ENCODE measurements at places on chromosomes 3 and 15.

- DNase-seq = no peak
Observed at GRCh38 chr3:38366082-38366481, 19.5 kb downstream of the XYLB start.

GRCh38 chr15:70512772-70513362 is 250.5 kb downstream of the UACA start:
- no peak for DNase-seq

GRCh38 chr3:100455841-100456550 is 36.4 kb upstream of the TMEM45A start:
- no peak for DNase-seq

DNA sequence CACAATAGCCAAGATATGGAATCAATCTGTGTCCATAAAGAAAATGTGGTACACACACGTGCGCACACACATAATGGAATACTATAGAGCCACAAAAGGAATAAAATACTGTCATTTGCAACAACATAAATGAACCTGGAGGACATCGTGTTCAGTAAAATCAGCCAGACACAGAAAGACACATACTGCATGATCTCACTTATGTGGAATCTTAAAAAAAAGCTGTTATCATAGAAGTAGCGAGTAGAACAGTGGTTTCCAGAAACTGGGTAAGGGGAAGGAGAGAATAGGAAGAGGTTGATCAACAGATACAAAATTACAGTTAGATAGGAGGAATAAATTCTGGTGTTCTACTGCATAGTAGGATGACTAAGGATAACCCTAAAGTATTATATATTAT is 11.1 kb downstream of the ATOSA start:
- DNase-seq = no peak

GRCh38 chr15:100166313-100166712 is 175.5 kb downstream of the ADAMTS17 start:
- DNase-seq = no peak

DNA sequence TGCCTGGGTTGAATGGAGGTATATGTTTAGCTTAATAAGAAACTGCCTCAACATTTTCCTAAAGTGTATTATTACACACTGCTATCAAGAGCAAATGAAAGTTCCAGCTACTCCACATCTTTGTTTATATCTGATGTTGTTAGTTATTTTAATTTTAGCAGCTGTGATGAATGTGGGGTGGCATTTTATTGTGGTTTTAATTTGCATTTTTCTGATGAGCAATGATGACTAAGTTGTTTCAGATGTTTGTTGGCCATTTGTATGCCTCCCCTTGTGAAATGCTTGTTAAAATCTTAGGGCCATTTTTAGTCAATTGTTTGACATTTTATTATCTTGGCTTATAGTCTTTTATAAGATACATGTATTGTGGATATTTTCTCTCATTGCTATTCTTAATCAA is 260.4 kb upstream of the SLCO3A1 start:
- DNase-seq = no peak

- DNase-seq = no peak
Observed at GRCh38 chr3:192422997-192423342, 304.4 kb downstream of the FGF12 start.

- no peak for DNase-seq
Observed at GRCh38 chr3:52204337-52205073, 6.5 kb downstream of the ALAS1 start.

DNA sequence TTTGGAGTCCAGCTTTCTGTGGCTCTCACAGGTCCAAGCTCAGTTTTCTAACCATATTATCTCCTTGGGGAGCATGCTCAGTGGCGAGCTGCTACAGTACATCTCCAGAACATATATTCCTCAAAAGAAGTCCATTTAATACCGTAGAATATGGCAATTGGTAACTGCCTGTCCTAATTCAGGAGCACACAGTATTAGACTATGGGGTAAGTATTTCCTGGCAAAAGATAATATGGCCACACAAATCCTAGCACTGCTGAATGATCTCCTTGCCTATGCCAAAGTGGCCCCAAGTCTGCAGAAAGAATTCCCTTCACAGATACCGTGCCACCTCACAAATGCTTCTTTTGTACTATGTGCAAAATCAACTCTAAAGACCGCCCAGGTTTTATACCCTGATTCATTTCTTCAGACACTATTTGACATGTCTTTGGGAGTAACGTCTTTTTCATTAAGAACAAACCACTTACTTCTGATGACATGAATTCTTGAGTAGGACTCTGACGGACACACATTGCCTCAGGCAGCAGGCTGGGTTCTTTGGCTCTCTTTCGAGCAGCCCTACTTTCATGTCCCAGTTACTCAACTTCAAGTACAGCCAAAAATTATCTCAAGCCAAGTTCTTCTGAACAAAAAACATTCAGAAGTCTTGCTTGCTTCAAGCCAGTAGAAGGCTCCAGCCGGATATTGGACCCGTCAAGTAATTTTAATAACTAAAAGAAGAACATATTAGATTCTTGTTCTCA is 368.3 kb upstream of the DCBLD2 start:
- peak; percentile 3 for DNase-seq

DNA sequence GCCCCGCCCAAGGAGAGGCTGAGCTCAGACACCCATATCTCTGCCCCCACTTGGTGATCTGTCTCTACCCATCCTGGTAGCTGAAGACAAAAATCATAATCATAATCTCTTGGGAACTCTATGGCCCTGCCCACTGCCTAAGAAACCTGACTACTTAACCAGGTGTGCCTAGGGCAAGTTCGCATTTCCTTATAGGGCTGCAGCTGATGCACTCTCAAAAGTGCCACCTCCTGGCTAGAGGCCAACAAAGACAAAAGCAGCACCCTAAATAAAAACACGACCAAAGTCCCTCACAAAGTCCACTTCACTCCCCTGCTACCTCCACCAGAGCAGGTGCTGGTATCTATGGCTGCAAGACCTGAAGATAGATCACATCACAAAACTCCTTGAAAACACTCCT is 250.4 kb upstream of the SLITRK3 start:
- no peak for DNase-seq

GRCh38 chr3:43207628-43208085 is 78.7 kb upstream of the SNRK start:
- no peak for DNase-seq

- DNase-seq = no peak
Observed at GRCh38 chr15:75107516-75107907, 84.1 kb downstream of the PPCDC start.

- no peak for DNase-seq
Observed at GRCh38 chr3:113084777-113085176, 94.0 kb downstream of the GTPBP8 start.

GRCh38 chr3:2735392-2735894 is 374.7 kb downstream of the IL5RA start:
- no peak for DNase-seq

- no peak for DNase-seq
Observed at GRCh38 chr3:161031134-161031533, 74.0 kb downstream of the B3GALNT1 start.

DNA sequence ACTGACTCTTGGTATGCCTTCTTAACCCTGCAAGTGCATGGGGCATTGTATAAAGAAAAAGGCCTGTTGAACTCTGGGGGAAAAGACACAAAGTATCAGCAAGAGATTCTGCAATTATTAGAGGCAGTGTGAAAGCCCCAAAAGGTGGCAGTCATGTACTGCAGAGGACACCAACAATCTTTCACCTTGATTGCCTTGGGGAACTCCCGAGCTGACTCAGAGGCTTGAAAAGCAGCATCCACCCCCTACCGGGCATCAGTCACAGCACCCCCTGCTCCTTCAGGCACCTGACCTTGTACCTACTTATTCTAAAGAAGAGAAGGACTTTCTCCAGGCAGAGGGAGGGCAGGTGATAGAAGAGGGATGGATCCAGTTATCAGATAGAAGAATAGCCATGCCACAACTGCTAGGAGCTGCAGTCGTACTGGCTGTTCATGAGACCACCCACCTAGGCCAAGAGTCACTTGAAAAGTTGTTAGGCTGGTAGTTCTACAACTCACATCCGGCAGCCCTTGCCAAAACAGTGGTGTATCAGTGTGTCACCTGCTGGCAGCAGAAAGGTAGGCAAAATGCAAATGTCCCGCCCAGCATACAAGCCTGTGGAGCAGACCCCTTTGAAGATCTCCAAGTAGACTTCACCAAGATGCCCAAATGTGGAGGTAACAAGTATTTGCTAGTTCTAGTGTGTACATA is 241.6 kb upstream of the CNTN6 start:
- no peak for DNase-seq

DNA sequence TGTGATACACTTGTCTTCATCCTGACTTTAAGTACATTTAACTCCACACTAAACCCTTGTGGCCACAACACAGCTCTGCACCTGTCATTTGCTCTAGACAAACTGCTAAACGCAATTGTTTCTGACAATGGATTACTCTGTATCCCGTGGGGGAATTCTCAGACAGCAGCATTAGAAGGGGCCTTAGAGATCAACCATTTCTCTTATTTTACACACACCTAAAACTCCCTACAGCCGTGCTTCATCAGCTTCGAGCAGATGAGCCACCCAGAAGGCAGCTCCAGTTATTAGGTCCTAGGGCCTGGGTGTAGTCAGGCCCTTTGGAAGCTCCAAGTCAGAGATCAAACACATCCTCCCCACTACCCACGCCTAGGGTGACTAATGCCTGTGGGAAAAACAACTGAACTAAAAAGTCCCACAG is 1.3 kb upstream of the IL12A start:
- no peak for DNase-seq

GRCh38 chr3:161796780-161797179 is 300.2 kb downstream of the OTOL1 start:
- no peak for DNase-seq

DNA sequence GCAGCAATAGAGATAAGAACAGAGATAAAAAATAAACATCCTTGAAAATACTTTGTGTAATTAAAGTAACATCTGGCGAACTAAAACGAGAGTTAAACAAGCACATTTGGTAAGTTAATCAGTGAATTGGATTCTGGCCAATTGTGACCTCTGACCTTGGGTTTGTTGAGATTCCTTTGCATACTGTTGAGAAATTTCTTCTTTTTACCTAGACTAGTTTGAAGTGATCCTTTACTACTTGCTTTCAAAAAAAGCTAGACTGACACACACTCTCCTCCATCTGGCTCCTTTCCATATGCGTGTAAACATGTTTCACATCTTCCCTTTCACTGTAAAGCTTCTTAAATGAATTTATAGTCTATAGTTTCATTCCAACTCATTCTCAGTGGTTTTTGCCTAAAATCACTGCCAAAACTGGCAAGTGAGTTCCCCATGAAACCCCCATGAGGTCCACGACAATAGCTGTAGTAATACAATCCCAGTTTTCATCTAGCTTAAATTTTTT is 17.3 kb upstream of the GBE1 start:
- DNase-seq = no peak

DNA sequence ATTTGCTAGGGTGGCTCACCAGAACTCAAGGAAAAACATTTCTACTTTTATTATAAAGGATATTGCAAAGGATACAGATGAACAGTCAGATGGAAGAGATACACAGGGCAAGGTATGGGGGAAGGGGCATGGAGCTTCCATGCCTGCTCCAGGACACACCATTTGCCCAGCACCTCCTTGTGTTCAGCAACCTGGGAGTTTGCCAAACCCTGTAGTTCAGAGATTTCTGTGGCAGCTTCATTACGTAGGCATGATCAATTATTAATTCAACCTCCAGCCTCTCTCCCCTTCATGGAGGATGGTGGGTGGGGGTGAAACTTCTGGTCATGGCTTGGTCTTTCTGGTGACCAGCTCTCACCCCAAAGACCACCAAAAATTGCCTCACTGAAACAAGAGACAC is 353.9 kb upstream of the THBS1 start:
- DNase-seq = no peak

- no peak for DNase-seq
Observed at GRCh38 chr15:25641361-25641760, 202.5 kb upstream of the UBE3A start.

DNA sequence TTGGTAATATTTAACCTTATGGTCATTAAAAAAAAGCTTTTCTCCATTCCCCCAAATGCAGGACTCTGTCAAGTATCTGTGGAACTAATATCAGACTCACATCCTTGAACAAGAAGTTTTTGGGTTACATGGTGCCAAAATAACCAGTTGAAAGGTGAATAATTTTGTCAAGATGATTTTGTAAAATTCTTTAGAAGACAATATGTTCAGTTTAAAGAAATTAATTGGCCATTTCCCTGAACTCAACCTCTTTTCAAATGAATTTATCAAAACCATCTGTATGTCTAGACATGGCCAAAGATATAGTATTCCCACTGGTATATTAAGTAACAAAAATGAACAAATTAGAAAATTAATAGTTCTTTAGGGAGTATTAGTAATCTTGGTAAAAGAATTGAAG is 280.5 kb downstream of the MBNL1 start:
- no peak for DNase-seq

GRCh38 chr3:39385456-39386090 is 2.4 kb downstream of the SLC25A38 start:
- no peak for DNase-seq

- DNase-seq = no peak
Observed at GRCh38 chr3:6739288-6739687, 121.6 kb upstream of the GRM7 start.

DNA sequence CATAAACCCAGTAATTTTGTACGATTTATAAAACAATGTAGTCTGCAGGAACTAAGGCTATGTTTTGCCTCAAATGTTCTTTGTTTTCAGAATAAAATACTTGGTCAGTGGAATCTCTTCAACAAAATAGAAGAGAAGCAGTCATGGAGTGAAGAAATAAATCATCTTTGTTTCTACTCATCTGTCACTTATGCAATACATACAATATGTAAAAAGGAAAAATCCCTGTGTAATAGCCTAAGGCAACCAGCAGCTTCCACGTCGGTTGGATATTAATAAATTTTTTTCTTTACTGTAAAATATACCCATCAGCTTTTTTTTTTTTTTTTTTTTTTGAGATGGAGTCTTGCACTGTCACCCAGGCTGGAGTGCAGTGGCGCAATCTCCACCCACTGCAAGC is 5.2 kb upstream of the WDR5B start:
- no peak for DNase-seq

- DNase-seq = no peak
Observed at GRCh38 chr3:123340336-123340735, 108.6 kb downstream of the ADCY5 start.

GRCh38 chr3:101230618-101231017 is 89.8 kb downstream of the IMPG2 start:
- DNase-seq = no peak

DNA sequence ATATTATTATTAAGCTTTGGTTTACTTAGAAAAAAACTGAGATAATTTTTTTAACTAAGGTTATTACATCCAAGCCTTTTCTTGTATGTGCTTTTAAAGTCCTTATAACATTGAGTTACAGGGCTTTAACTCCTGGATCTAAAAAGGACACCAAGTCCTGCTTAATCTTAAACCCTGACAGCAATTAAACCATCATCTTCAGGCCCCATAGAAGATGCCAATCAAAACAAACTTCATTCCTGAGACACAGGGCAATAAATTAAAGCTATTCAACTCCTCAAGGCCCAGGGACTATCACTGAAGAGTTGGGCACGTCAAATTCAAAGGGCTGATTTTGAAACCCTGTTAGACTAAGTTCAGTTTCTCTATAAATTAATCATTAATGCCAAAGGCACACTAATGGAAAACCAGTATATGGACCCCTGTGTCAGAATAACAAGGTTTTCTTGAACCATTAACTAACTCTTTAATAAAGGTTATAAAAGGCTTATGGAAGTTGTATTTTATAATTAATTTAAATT is 1152.6 kb downstream of the NSUN3 start:
- DNase-seq = no peak

Data from C1 segment of cervical spinal cord (tissue), 14 donors.